ENCODE measurements at places on chromosomes 1 and 21.

GRCh38 chr21:39681845-39682244, 63.1 kb upstream of the IGSF5 start:
- no peak for DNase-seq

DNA sequence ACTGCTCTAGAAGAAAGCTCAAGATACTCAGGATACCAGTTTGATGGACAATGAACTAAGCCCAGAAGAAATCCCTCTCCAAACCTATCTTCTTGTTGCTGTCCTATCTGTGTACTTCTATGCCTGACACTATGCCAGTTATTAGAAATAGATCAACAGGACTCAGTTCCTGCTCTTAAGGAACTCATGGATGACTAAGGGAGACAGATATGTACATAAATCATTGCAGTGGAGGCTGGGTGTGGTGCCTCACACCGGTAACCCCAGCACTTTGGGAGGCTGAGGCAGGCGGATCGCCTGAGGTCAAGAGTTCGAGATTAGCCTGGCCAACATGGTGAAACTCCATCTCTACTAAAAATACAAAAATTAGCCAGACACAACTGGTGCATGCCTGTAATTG, 42.4 kb upstream of the AK4 start:
- DNase-seq = no peak

GRCh38 chr1:202692959-202693555, 17.2 kb downstream of the SYT2 start:
- DNase-seq = no peak

DNA sequence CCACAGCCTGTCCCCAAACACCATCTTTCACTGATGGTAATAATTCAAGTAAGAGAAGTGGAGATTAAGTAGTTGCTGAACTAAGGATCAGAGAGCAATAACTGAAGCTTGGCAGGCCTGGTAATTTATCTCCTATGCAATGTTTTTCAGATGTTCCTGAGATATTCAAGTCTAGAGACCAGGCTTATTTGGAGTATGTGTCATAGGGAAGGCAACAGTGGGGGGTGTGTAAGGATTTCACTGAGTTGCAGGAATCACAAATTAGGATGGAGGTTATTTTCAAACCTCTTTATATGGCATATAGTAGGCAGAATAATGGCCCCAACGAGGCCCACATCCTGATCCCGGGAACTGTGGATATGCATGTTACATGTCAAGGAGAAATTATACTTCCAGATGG, 171.7 kb downstream of the KCNJ6 start:
- DNase-seq = no peak
